A549 treated with dexamethasone at 1 μM for 4 hours (cell line): ENCODE measurements at places on chromosomes 4 and X. TPM values are rescaled to one million over a fixed set of nuclear protein-coding genes. Genes with fewer than 3 reads are reported as not detected.

The SORBS2 gene
- 0.43 to 1.2 TPM (median 0.89 TPM) in 5 replicates for total RNA-seq

The IDUA gene
- total RNA-seq = 6.9 to 12.9 TPM (median 9.4 TPM) in 5 replicates

The RASSF6 gene
- 0.71 to 0.88 TPM (median 0.81 TPM) in 5 replicates for total RNA-seq

The SOD3 gene
- total RNA-seq = not detected in 5 replicates

The GLRB gene
- total RNA-seq = 0.64 to 0.92 TPM (median 0.77 TPM) in 5 replicates

The LARP1B gene
- 11.5 to 15.9 TPM (median 13.6 TPM) in 5 replicates for total RNA-seq
